CD8-positive, alpha-beta memory T cell (primary cell): ENCODE measurements at places on chromosomes 6 and 20.

DNA sequence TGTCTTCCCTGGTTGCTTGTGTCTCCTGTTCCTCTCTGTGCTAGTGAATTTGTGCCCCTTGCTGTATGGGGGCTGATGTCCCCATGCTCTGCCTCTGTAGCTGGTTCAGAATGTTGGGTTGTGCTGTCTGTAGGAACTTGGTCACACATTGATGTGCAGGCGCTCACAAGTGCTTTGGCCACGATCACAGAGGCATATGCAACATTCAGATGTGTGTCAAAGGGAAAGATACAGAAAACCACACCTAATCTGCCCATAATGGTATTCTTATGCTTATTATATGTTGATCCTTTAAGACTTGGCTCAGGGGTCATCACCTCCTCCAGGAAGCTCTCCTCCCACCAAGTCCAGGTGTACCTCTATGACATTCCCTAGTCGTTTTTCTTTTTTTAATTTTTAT is 17.1 kb upstream of the DHX35 start:
- no peak for DNase-seq

GRCh38 chr6:3722785-3723184 is 28.7 kb downstream of the PXDC1 start:
- DNase-seq = no peak

GRCh38 chr6:53710788-53711187 is 45.2 kb upstream of the KLHL31 start:
- DNase-seq = no peak

GRCh38 chr6:111870051-111870741 is 3.1 kb downstream of the FYN start:
- DNase-seq = no peak

DNA sequence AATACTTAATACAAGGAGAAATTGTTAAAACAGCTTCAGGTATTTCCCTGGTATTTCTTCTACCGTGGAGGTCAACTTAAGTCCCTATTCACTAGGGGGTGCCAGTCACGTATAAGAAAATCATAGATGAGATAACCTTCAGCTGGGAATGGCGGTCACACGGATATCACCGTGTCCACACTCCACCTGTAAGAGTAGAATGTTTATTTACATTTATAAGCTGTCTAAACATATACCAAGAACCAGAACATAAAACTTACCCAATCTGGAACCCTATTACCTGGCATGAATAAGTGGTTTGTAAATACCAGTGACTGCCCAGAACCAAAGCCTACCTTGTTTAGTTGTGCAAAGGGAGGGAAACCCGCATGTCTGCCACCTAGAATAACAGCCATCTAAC is 1.9 kb upstream of the ELOVL4 start:
- peak; percentile 47 for DNase-seq

GRCh38 chr6:82237013-82237412 is 10.5 kb downstream of the IBTK start:
- DNase-seq = no peak

- no peak for DNase-seq
These were observed 1.4 kb upstream of the PPP1R18 start for GRCh38 chr6:30687659-30688431.

DNA sequence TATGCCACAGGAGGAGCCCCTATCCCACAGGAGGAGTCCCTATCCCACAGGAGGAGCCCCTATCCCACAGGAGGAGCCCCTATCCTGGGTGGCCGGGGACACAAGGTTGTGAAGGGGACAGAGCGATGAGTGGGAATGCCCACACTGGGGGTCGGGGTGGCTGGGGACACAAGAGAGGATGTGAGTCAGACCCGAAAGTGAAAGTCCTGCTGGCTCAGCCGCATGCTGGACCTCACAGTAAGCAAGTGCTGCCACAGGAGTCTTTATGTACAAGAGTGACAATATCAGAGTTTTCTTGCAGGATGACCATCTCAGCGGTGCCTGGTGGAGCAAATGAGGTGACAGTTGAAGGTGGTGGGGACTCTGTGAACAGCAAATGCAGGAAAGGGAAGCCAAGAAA is 93.7 kb downstream of the PSMB1 start:
- DNase-seq = no peak

DNA sequence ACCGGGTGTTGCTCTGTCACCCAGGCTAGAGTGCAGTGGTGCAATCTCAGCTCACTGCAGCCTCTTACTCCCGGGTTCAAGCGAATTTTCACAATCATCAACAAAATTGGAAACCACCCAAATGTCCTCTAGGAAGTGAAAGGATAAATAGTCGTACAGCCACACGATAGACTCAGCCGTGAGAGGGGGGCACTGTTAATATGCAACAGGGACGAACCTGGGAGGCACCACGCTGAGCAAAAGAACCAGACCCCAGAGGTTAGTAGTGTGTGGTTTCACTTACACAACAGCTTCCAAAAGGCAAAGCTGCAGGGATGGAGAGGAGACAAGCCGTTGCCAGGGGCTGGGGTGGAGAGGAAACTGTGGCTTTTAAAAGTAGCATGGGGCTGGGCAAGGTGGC is 30.1 kb upstream of the NTSR1 start:
- no peak for DNase-seq

DNA sequence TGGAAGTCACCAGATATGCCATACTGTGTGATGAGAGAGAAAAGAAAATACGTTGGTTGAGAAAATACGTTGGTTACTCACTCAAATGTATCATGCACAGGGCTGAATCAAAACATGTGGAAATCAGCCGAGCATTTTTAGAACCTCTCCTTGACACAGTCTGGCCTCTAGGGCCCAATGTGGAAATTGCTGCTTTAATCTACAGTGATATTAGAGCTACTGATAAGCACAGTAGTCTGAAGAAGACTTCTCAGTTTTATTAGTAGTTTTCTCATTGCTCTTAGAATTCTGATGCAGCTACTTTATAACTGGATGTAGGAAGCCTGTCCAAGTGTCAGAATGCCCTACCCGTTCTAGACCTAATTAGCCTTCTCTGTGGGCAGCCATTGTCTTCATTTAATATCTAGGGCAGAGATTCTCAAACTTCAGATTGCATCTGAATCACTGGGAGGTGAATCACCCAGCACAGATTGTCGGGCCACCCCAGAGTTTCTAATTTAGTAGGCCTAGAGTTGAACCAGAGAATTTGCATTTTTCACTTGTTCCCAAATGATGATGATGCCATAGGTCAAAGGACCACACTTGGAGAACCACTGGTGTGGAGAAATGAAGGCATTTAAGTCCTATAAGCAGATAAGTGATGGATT is 229.1 kb downstream of the PLCB1 start:
- DNase-seq = no peak

GRCh38 chr6:159261995-159262394 is 92.8 kb downstream of the FNDC1 start:
- DNase-seq = no peak

DNA sequence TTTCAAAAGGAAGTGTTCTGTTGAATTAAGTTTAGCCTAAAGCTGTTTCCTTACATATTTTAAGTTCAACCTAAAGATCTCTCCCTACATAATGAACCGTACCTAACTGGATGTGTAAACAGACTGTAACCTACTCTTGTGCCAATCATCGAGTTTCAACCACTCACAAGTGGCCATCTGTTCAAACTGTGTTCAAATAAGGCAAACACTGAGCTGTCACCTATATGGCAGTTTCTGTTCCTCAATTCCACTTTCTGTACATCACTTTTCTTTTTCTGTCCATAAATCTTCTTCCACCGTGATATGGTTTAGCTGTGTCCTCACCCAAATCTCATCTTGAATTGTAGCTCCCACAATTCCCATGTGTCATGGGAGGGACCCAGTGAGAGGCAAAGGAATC is 428.6 kb downstream of the HACE1 start:
- no peak for DNase-seq

DNA sequence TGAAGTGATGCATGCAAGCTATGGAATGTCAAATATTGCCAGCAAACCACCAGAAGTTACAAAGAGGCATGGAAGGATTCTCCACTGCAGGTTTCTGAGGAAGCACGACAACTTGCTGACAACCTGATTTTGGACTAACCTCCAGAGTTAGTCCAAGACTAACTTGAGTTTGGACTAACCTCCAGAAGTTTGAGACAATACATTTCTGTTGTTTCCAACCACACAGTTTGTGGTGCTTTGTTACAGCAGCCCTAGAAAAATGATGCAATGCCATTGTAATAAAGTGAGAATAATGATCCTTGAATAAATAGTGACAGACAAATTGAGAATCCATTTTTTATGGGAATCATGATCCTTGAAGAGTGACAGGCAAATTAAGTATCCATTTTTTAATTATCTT is 169.9 kb upstream of the HDDC2 start:
- no peak for DNase-seq

- no peak for DNase-seq
These were observed 38.6 kb upstream of the EYS start for GRCh38 chr6:65745614-65746013.

DNA sequence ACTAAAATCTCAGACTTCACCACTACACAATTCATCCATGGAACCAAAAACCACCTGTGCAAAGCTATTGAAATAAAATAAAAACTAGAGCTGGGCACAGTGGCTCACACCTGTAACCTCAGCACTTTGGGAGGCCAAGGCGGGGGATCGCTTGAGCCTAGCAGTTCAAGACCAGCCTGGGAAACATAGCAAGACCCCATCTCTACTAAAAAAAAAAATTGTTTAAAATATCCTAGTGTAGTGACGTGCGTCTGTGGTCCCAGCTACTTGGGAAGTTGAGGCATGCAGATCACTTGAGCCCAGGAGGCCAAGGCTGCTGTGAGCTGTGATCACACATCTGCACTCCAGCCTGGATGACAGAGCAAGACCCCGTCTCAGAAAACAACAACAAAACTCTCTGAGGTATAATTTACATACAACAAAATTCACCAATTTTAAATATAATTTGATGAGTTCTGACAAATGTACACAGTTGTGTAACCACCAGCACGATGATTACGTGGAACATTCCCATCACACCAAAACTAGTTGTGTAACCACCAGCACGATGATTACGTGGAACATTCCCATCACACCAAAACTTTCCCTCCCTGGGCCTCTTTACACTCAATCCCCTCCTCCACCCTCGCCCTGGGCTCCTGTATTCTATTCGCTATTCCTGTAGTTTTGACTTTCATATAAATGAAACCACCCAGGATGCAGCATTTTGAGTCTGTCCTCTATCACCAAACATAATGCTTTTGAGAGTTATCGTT is 107.5 kb downstream of the TAF4 start:
- DNase-seq = no peak

DNA sequence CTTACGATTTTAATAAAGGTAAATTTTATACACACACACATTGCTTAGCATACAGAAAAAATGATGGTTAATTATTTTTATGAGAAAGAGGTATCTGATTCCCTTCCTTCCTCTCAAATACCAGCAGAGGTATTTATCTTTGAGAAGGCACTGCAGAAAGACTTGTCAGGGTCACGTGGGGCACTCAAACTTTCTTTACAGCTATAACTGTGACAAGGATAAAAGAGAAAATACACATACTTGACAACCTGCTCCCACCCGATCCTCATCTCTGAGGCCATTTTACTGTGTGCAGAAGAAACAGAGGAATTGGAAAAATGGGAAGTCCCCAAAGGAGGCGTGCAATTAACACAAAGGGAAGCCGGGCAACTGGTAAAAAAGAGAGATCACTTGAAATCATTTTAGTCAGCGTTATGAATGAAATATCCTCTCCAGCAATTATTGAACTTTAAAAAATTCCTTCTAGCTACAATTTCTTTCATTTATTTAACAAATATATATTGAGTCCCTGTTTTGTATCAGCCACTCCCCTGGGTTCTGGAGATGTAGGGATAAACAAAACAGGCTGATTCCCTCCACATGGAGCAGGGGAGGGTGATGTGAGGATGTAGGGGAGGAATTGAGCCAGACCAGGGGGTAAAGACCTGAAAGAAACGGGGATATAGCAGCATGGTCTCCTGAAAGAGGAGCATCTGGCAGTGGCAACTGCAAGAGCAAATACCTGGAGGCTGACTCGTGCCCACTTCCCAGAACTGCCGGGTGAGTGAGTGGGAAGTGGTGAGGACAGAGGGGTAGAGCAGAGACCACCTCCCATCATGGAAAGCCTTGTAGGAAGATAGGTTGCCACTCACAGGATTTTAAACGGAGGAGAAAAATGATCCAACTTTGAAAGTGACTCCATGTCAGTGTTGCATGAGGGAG is 510.3 kb downstream of the KIF16B start:
- DNase-seq = no peak

DNA sequence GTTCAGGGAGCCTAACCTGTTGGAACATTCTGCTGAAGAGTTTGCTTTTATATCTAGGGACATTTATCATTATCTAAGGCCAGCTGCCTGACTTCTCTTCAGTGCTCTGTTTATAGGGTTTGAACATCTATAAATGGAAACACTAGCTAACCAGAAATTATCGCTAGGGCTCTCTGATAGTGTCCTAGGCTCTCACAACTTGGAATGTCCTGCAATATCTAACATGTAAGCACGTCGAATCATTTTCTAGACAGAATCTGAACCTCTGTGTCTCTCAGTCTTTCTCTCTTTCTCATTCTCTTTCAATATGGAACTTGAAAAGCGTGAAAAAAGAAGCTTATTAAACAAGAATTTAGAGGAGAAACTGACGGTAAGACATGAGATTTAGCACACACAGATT is 92.5 kb upstream of the MLIP start:
- DNase-seq = no peak

- DNase-seq = no peak
These were observed 31.9 kb downstream of the CDKAL1 start for GRCh38 chr6:20566109-20566508.

- peak; percentile 83 for DNase-seq
These were observed 28.4 kb downstream of the LYRM2 start for GRCh38 chr6:89610149-89610642.

DNA sequence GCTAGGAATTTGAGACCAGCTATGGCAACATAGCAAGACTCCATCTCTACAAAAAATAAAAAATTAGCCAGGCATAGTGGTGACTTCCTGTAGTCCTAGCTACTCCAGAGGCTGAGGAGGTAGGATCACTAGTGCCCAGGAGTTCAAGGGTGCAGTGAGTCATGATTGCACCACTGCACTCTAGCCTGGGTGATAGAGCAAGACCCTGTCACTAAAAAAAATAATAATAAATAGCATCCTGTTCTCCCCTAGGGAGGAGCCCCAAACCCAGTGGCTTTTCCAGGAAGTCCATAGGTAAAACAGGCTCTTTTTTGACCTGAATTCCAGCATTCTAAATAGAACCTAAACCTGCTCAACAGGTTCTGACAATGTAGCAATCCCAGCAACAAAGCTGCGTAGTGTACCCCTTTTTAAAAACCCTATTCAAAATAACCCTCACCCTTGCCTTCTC is 192.0 kb downstream of the ALDH8A1 start:
- DNase-seq = no peak

GRCh38 chr6:105819745-105820144 is 266.4 kb upstream of the PRDM1 start:
- no peak for DNase-seq

- no peak for DNase-seq
These were observed 11.1 kb upstream of the SLC16A10 start for GRCh38 chr6:111076024-111076695.

GRCh38 chr6:73666393-73666792 is 12.6 kb upstream of the SLC17A5 start:
- no peak for DNase-seq
